ENCODE measurements at places on chromosomes 12 and 14.
A peak's percentile ranks its signal among the peaks of the same experiment; 100 is the strongest.

DNA sequence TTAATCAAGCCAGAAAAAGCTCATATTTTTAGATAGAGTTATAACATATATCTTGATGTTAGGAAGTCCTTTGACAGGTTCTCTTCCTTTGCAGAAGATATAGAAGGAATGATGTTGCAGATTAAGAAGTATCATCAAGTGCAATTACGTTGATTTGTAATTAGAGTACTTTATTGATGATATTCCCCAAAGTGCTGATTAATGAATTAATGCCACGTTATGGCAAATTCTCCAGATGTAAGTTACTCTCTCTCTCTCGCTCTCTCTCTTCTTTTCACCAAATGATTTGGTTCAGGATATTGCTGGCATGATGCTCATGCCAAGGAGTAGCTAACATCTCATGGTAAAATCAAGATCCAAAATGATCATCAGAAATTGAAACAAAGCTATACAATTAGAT, 18.1 kb upstream of the CAND1 start:
- H3K4me3 ChIP-seq: no peak overlapping the region
- no peaks in the 10 kb centered on the region for H3K36me3 ChIP-seq
- no peaks in the 10 kb centered on the region for H3K4me1 ChIP-seq
- H3K27me3 ChIP-seq: no peaks in the 10 kb centered on the region

DNA sequence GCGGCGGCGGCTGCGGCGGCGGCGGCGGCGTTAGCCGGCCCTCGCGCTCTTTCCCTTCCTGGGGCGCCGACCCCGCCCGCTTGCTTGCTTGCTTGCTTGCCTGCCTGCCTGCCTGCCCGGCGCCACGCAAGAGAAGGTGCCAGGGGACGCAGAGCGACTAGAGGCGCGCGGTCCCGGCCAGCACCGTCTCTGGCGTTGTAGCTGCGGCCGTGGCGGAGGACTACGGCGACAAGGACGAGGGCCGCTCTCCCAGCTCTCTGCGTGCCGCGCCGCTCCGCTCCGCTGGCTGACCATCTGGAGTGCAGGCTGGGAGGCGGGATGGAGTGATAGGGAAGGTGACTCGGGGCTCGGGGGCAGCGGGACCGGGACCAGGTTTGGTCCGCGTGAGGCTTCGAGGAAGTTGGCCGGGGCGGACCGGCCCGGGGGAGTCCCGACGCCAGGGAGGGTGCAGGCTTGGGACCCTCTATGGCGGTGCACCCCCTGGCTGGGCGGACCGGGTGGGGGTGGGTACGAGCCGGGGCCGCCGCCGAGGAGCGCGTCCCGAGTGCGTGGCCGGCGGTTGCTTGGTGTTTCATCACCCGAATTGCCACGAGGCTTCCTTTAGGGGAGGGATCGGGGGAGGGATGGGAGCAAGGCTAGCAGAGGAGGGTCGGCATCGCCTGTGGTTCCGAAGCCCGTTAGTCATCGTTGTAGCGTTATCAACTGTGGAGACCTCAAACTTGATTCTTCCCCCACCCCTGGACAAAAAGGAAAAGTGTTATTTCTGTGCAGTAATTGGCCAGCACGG, 471 bp downstream of the XPOT start:
- H3K27ac ChIP-seq: peak overlapping the region; percentile 97
- peak; percentile 21 for DNase-seq
- H3K4me3 ChIP-seq: peak overlapping the region; percentile 96
- peaks cover 16% of the 10 kb centered on the region for H3K4me1 ChIP-seq

- peak overlapping the region; percentile 73 for H3K27ac ChIP-seq
- H3K36me3 ChIP-seq: no peaks in the 10 kb centered on the region
- H3K4me1 ChIP-seq: peaks cover 11% of the 10 kb centered on the region
- H3K27me3 ChIP-seq: no peaks in the 10 kb centered on the region
- no peak for DNase-seq
Measured at GRCh38 chr12:2876431-2877046, 435 bp downstream of the FOXM1 start.

DNA sequence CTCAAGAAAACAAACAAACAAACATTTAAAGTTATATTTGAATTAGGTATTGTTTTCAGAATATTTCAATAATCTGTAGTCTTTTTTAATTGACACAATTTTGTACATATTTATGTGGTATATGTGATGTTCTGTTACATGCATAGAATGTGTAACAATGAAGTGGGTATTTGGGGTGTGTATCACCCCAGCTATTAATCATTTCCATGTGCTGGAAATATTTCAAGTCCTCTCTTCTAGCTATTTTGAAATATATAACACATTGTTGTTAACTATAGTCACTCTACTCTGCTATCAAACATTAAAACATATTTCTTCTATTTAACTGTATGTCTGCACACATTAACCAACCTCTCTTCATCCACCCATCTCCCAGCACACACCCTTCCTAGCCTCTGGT, 32.0 kb upstream of the SIX1 start:
- no peak for DNase-seq
- no peaks in the 10 kb centered on the region for H3K36me3 ChIP-seq
- H3K27me3 ChIP-seq: no peaks in the 10 kb centered on the region

- no peak overlapping the region for H3K4me3 ChIP-seq
- H3K27me3 ChIP-seq: no peaks in the 10 kb centered on the region
- H3K4me1 ChIP-seq: no peaks in the 10 kb centered on the region
- H3K36me3 ChIP-seq: no peaks in the 10 kb centered on the region
- no peak for DNase-seq
Measured at GRCh38 chr12:123916729-123917128, 55.9 kb downstream of the CCDC92 start.

DNA sequence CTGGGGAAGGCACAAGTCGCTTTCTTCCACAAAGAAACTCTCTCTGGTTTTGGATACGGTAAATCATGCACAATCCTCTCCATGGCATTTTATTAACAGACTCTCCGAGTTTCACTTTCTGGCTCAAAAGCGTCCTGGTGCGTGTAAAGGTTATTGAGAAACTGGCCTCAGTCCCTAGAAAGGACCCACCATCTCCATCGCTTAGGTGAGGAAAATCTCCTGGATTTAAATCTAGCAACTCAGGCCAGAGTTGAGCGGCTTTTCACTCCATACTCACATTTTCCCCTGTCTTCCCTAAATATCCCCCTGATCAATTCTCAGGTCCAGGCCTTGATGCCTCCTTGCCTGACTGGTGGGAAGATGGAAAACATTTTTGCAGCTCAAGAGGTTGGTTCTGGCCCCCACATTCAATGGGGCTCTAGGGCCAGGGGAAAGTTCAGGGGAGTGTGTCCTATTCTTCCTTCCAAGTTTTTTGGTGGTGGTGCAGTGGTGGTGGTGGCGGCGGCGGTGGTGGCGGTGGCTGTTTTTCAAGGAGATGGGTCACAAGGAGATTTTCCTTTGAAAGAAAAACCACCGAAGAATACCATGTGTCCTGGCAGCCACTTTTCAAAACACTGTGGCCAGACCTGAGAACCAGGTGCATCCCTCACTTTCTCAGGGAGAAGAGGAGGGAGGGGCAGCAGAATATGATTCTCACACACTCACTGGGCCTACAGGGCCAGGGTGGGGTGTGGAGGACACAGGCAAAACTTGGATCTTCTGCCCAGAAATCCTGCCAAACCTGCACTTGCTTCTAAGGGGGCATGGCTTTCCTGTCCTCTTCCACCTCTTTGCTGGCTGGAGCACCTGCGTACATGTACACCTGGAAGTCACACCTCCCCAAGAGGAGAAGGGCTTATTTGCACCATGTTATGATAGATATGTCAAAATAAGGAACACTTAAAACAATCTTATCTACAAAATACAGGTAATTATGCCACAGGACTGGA, 46.7 kb upstream of the PNMA1 start:
- no peaks in the 10 kb centered on the region for H3K27me3 ChIP-seq
- H3K36me3 ChIP-seq: no peaks in the 10 kb centered on the region
- DNase-seq: no peak
- H3K27ac ChIP-seq: peak overlapping the region; percentile 97

- DNase-seq: no peak
- H3K4me3 ChIP-seq: no peak overlapping the region
- no peaks in the 10 kb centered on the region for H3K36me3 ChIP-seq
Measured at GRCh38 chr12:27462151-27462694, 15.7 kb downstream of the SMCO2 start.

- H3K36me3 ChIP-seq: no peaks in the 10 kb centered on the region
- no peak overlapping the region for H3K27ac ChIP-seq
- no peak for DNase-seq
- no peak overlapping the region for H3K4me3 ChIP-seq
Measured at GRCh38 chr12:72256725-72257124, 15.4 kb upstream of the TRHDE start.

DNA sequence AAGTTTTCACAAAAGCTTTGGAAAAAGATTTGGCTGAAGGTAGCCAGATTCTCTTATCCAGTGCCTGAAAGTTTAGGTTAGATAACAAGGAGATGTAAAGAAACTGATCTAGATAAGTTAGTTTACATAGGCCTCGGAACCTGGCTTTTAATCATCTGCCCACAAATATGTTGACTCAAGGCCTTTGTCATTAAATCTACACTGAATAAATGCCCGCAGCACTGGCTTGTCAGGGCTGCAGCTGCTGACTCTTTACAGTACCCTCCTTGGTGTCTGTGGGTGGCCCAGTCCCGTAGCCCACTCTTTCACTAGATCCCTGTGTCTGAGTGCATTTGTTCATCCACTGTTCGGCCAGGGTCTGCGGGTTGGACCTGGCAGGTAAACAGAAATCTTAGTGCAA, 58.0 kb downstream of the TMEM116 start:
- H3K4me3 ChIP-seq: no peak overlapping the region
- H3K4me1 ChIP-seq: peaks cover 5% of the 10 kb centered on the region
- no peak for DNase-seq
- no peaks in the 10 kb centered on the region for H3K36me3 ChIP-seq
- H3K27me3 ChIP-seq: no peaks in the 10 kb centered on the region
- no peak overlapping the region for H3K27ac ChIP-seq

DNA sequence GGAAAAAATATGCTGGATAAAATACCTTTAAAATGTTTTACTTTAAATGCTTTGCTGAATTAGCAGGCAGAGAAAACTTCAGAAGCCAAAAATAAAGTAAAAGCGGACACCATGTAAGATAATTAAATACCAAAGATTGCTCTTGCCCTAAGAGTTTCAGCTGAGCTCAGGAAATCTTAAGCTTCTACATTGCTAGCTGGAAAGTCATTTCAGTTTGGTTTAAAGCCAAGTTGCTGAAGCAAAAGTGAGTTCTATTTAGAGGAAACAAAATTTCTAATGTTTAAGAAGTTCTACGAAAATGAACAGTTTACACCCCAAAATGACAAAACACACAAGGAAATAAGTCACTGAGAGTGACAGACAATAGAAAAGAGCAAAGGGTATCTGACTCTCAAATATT, 310.0 kb downstream of the ADAMTS20 start:
- DNase-seq: no peak
- H3K27ac ChIP-seq: no peak overlapping the region
- H3K4me1 ChIP-seq: no peaks in the 10 kb centered on the region
- no peak overlapping the region for H3K4me3 ChIP-seq
- H3K36me3 ChIP-seq: no peaks in the 10 kb centered on the region

GRCh38 chr12:78431931-78432330, 432.6 kb upstream of the SYT1 start:
- H3K27me3 ChIP-seq: no peaks in the 10 kb centered on the region
- no peak for DNase-seq
- H3K4me1 ChIP-seq: no peaks in the 10 kb centered on the region
- no peak overlapping the region for H3K4me3 ChIP-seq
- no peak overlapping the region for H3K27ac ChIP-seq

GRCh38 chr14:51554953-51555352, 96.8 kb upstream of the FRMD6 start:
- H3K4me3 ChIP-seq: no peak overlapping the region
- DNase-seq: no peak
- H3K4me1 ChIP-seq: no peaks in the 10 kb centered on the region
- no peaks in the 10 kb centered on the region for H3K36me3 ChIP-seq

GRCh38 chr12:26726956-26727355, 106.0 kb downstream of the ITPR2 start:
- H3K4me1 ChIP-seq: peaks cover 26% of the 10 kb centered on the region
- no peak overlapping the region for H3K27ac ChIP-seq
- no peak overlapping the region for H3K4me3 ChIP-seq
- no peak for DNase-seq
- no peaks in the 10 kb centered on the region for H3K36me3 ChIP-seq

GRCh38 chr12:119780786-119781434, 96.2 kb downstream of the CIT start:
- no peak overlapping the region for H3K27ac ChIP-seq
- no peaks in the 10 kb centered on the region for H3K27me3 ChIP-seq
- no peak overlapping the region for H3K4me3 ChIP-seq
- no peak for DNase-seq
- H3K4me1 ChIP-seq: no peaks in the 10 kb centered on the region
- no peaks in the 10 kb centered on the region for H3K36me3 ChIP-seq

DNA sequence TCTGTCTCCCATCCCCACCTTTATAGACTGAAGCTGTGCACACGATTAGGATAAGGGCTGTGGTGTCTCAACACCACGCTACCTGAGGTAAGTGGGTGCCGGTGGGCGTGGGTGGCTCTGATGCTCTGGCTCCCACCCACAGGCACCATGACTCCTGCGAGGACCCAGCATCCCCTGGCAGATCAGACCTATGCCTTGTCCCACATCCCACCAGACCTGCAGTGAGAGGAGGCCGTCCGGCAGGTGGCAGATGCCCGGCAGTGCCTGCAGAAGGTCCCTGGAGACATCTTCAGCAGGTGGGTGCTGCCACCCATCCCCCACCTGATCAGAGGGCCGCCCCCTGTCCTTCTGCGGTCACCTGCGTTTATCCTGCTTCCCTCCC, 104.4 kb upstream of the PRB2 start:
- no peak overlapping the region for H3K4me3 ChIP-seq
- DNase-seq: no peak
- H3K27me3 ChIP-seq: no peaks in the 10 kb centered on the region
- H3K36me3 ChIP-seq: no peaks in the 10 kb centered on the region
- H3K27ac ChIP-seq: no peak overlapping the region
- no peaks in the 10 kb centered on the region for H3K4me1 ChIP-seq

- no peaks in the 10 kb centered on the region for H3K4me1 ChIP-seq
- no peaks in the 10 kb centered on the region for H3K36me3 ChIP-seq
- no peak overlapping the region for H3K27ac ChIP-seq
- H3K4me3 ChIP-seq: no peak overlapping the region
Measured at GRCh38 chr12:124233041-124233796, 61.7 kb upstream of the RFLNA start.

GRCh38 chr12:66694666-66695613, 16.1 kb upstream of the GRIP1 start:
- H3K4me3 ChIP-seq: no peak overlapping the region
- no peaks in the 10 kb centered on the region for H3K4me1 ChIP-seq
- H3K27ac ChIP-seq: no peak overlapping the region
- no peaks in the 10 kb centered on the region for H3K36me3 ChIP-seq
- DNase-seq: no peak

GRCh38 chr14:92552066-92552465, 38.5 kb downstream of the RIN3 start:
- H3K27ac ChIP-seq: peak overlapping the region; percentile 59
- H3K4me1 ChIP-seq: peaks cover 63% of the 10 kb centered on the region
- H3K36me3 ChIP-seq: peaks cover 10% of the 10 kb centered on the region
- H3K27me3 ChIP-seq: no peaks in the 10 kb centered on the region
- H3K4me3 ChIP-seq: no peak overlapping the region
- DNase-seq: no peak

DNA sequence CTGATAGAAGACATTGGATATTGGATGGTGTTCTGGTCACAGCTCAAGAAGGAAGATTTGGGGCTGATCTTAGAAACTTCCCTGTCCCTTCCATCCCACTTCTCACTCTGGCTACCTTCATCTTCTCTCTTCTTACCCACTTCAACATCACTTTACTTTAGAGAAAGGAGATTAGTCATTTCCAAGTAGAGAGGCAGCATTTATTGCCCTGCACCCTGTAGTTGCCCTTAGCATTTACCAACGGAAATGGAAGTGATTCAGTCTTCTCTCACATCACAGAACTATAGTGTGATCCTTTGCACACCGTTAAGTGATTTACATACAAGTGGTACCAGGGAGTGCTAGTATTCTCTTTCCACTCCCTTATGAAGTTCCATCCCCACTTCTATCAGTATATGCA, 52.4 kb downstream of the PHLDA1 start:
- no peaks in the 10 kb centered on the region for H3K36me3 ChIP-seq
- H3K27me3 ChIP-seq: no peaks in the 10 kb centered on the region
- peaks cover 65% of the 10 kb centered on the region for H3K4me1 ChIP-seq
- H3K27ac ChIP-seq: peak overlapping the region; percentile 64
- no peak for DNase-seq
